ENCODE measurements at places on chromosomes 11 and 22. TPM values are rescaled to one million over a fixed set of nuclear protein-coding genes. Genes with fewer than 3 reads are reported as not detected.

PAX6 gene
- not detected for total RNA-seq

APOA4 gene
- total RNA-seq = not detected

OR51D1 gene
- total RNA-seq = not detected

TCN1 gene
- not detected for total RNA-seq

SLC22A6 gene
- not detected for total RNA-seq

THOC5 gene
- total RNA-seq = 24.3 TPM

MS4A4A gene
- total RNA-seq = not detected

GGTLC2 gene
- not detected for total RNA-seq

OR51A2 gene
- not detected for total RNA-seq

CDC42BPG gene
- total RNA-seq = not detected

OR56A1 gene
- not detected for total RNA-seq

PRODH gene
- total RNA-seq = 13.6 TPM

FOLR1 gene
- not detected for total RNA-seq

SMC1B gene
- total RNA-seq = not detected

OR9G1 gene
- not detected for total RNA-seq

TSGA10IP gene
- not detected for total RNA-seq

PI4KA gene
- 39.7 TPM for total RNA-seq

RAB30 gene
- 8.9 TPM for total RNA-seq

CHRDL2 gene
- not detected for total RNA-seq

CRYBB1 gene
- total RNA-seq = not detected

ACAD8 gene
- 18.8 TPM for total RNA-seq

MISFA gene
- not detected for total RNA-seq

OR10G8 gene
- not detected for total RNA-seq

DYNC2H1 gene
- 20.0 TPM for total RNA-seq

MPZL2 gene
- not detected for total RNA-seq

TMA7B gene
- not detected for total RNA-seq

KIRREL3 gene
- total RNA-seq = 0.23 TPM

DGCR6 gene
- 1.4 TPM for total RNA-seq

MRPL21 gene
- total RNA-seq = 45.6 TPM

RAB1B gene
- total RNA-seq = 93.9 TPM

SEPTIN5 gene
- total RNA-seq = 23.6 TPM

LDHAL6A gene
- total RNA-seq = not detected

OR52E1 gene
- total RNA-seq = not detected

MFNG gene
- not detected for total RNA-seq

BTBD18 gene
- total RNA-seq = not detected

SNAP29 gene
- total RNA-seq = 20.3 TPM

MS4A15 gene
- total RNA-seq = not detected

SLC22A9 gene
- total RNA-seq = not detected

CELSR1 gene
- total RNA-seq = 1.1 TPM

CLP1 gene
- 4.1 TPM for total RNA-seq

Measured in pericardium fibroblast (primary cell).